Lung (tissue), 17 donors: ENCODE measurements at places on chromosomes 13 and 19. TPM values are rescaled to one million over a fixed set of nuclear protein-coding genes. Genes with fewer than 3 reads are reported as not detected.

GRCh38 chr13:39777527-39778061, 122.1 kb downstream of the COG6 start:
- no peak overlapping the region for H3K27ac ChIP-seq
- H3K27me3 ChIP-seq = no peaks in the 10 kb centered on the region
- no peaks in the 10 kb centered on the region for H3K36me3 ChIP-seq
- DNase-seq = no peak
- no peak overlapping the region for H3K4me3 ChIP-seq

- DNase-seq = no peak
- no peaks in the 10 kb centered on the region for H3K36me3 ChIP-seq
- no peak overlapping the region for H3K4me3 ChIP-seq
- H3K27ac ChIP-seq = no peak overlapping the region
- no peaks in the 10 kb centered on the region for H3K4me1 ChIP-seq
Observed at GRCh38 chr13:101492251-101492910, 39.9 kb downstream of the ITGBL1 start.

DNA sequence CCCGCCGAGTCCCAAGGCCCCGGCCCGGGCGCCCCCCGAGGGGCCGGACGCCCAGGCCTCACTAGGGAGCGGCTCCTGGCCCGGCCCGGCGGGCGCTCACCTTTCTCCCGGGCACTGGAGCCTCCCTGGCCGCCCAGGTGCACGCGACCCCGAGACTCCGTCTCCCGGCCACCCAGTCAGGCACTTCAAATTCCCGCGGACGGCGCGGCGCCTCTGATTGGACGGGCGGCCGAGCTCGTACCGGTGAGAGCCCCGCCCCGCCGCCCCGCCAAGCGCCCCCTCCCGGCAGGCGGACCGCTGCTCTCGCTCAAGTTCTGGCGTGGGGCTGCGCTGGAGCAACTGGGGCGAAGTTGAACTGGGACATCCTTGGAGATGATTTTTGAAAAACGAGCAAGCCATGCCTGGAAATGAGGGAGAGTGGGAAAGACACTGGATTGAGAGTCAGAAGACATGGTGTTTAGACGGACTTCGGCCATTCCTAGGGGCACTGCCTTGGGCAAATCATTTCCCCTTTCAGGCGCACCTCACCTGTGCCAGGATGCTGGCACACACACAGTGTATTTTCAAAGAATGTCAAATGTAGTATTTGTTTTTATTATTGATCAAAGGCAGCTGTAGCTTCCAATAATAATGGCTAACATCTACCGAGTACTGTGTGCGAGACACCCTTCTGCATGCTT, 485.3 kb downstream of the UQCRFS1 start:
- DNase-seq = peak; percentile 59
- no peak overlapping the region for H3K27ac ChIP-seq
- H3K27me3 ChIP-seq = peaks cover 27% of the 10 kb centered on the region
- no peaks in the 10 kb centered on the region for H3K4me1 ChIP-seq

DNA sequence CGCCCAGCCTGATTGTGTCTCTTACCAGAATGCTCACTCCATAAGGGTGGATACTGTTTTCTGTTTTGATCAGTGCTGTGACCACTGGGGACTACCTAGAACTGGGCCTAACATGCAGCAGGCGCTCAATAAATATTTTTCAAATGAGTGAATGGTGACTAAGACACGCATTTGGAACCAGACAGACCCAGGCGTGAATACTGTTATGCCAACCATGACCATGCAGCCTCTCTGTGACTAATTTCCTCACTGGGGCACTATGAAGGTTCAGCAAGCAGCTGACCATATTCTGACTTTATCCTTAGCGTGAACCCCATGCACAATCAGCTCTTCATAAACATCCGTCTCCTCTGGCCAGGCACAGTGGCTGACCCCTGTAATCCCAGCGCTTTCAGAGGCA, 13.0 kb upstream of the SPC24 start:
- H3K4me1 ChIP-seq = peaks cover 8% of the 10 kb centered on the region
- H3K27ac ChIP-seq = no peak overlapping the region
- peaks cover 66% of the 10 kb centered on the region for H3K36me3 ChIP-seq
- no peak for DNase-seq
- no peaks in the 10 kb centered on the region for H3K27me3 ChIP-seq

DNA sequence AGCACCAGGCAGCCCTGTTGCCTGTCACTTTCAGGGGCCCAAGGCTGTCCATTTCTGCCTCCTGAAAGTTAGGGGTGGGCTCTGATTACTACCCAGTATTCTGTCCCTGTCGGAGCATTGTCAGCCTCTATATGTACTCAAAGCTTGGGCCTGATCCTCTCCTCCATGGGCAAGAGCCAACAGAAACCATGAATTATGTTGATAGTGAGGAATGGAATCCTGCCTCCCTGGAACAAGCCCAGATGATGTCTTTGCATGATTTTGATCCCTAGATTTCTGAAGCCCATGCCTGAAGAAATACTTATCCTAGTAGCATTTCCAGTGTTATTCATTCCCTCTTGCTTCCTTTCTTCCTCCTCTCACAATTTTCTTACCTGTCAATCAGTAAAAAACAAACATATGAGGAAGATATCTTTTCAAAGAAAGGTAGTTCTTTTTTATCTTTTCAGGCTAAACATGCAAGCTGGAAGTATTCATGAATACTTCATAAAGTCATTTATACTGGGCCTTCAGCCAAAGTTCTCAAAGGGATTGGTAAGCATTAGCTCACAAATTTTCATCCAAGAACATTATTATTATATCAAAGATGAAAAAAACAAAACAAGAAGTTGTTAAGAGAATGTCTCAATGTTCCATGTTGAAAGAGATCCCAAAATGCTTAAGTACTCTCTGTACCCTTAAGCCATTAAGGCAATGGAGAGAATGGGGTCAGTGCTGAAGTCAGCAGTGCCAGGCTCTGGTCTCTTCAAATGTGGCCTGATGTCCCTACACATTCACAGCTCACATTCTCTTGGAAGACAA, 171.7 kb downstream of the NHLRC3 start:
- no peaks in the 10 kb centered on the region for H3K36me3 ChIP-seq
- H3K4me1 ChIP-seq = peaks cover 2% of the 10 kb centered on the region
- H3K4me3 ChIP-seq = no peak overlapping the region

- no peak for DNase-seq
- H3K27me3 ChIP-seq = no peaks in the 10 kb centered on the region
- H3K36me3 ChIP-seq = no peaks in the 10 kb centered on the region
- H3K27ac ChIP-seq = no peak overlapping the region
- H3K4me1 ChIP-seq = no peaks in the 10 kb centered on the region
- no peak overlapping the region for H3K4me3 ChIP-seq
Observed at GRCh38 chr19:39524495-39524894, 8.2 kb downstream of the EID2B start.

- H3K36me3 ChIP-seq = no peaks in the 10 kb centered on the region
- no peak overlapping the region for H3K27ac ChIP-seq
- no peaks in the 10 kb centered on the region for H3K4me1 ChIP-seq
- no peaks in the 10 kb centered on the region for H3K27me3 ChIP-seq
- H3K4me3 ChIP-seq = no peak overlapping the region
Observed at GRCh38 chr13:35785576-35786303, 309.3 kb upstream of the MAB21L1 start.

GRCh38 chr19:50632151-50632835, 7.4 kb downstream of the SYT3 start:
- H3K27me3 ChIP-seq = peaks cover 12% of the 10 kb centered on the region
- no peak overlapping the region for H3K4me3 ChIP-seq
- no peaks in the 10 kb centered on the region for H3K36me3 ChIP-seq
- no peaks in the 10 kb centered on the region for H3K4me1 ChIP-seq
- no peak for DNase-seq
- no peak overlapping the region for H3K27ac ChIP-seq

GRCh38 chr19:41706741-41707501, 1.5 kb upstream of the CEACAM5 start:
- H3K27me3 ChIP-seq = no peaks in the 10 kb centered on the region
- no peaks in the 10 kb centered on the region for H3K4me1 ChIP-seq
- no peak overlapping the region for H3K4me3 ChIP-seq

Gene TMTC4
- 16.3 TPM for total RNA-seq

Gene CLC
- total RNA-seq = 0.46 TPM

Gene ZFR2
- 0.34 TPM for total RNA-seq
